Adrenal gland (tissue), 19 donors: ENCODE measurements at places on chromosomes 4 and X.

DNA sequence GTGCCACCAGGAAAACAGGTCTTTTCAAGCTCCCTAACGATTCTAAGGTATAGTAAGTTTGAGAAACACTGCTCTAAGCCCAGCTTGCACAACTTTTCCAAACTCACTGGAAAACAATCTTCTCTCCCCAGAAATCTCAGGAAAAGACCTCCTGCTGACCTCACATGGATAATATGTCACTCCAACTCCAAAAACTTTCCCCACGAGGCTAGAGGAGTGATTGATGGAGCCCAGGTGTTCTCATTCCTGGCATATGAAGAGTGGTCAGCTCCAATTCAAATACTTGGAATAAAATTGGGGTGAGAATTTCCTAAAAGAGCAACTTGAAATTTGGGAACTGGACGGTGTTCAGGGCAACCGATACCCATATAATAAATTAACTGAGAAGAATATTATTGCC is 299.9 kb downstream of the PPP4R3C start:
- H3K4me3 ChIP-seq: no peak overlapping the region
- no peaks in the 10 kb centered on the region for H3K27me3 ChIP-seq
- no peak overlapping the region for H3K27ac ChIP-seq
- no peak for DNase-seq

GRCh38 chr4:64174247-64174882 is 234.9 kb downstream of the TECRL start:
- H3K27ac ChIP-seq: no peak overlapping the region
- no peaks in the 10 kb centered on the region for H3K27me3 ChIP-seq
- no peak for DNase-seq
- no peaks in the 10 kb centered on the region for H3K36me3 ChIP-seq

DNA sequence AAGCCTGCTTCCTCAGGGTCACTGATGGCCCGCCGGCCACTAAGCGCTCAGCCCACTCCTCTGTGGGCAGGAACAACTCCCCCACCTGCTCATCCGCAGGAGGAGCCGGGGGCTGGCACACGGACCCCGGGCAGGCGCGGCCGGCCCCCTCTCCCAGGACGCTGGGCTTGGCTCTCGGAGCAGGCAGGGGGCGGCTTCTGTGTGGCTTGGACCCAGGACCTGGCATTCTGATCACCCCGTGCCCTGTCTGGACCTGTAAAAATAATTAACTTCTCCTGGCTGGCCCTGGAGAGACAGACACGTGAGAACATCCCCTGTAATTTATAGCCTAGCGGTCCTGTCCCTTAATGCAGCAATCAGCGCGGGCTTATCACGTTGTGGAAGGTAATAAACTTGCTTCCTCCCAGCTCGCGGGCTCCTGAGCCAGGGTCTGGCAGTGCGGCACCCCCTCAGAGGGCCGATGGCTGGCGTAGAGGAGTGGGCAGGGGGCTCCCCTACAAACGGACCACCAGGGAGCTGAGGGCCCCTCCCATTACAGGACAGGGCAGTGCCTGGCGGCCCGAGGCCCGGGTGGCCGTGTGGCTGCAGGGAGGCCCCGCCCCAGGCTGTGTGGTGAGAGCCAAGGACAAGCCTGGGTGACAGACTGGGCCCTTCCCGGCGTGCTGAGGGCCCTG is 84.5 kb upstream of the NKX1-1 start:
- no peak overlapping the region for H3K27ac ChIP-seq
- peaks cover 43% of the 10 kb centered on the region for H3K27me3 ChIP-seq
- no peaks in the 10 kb centered on the region for H3K36me3 ChIP-seq
- H3K4me3 ChIP-seq: no peak overlapping the region

DNA sequence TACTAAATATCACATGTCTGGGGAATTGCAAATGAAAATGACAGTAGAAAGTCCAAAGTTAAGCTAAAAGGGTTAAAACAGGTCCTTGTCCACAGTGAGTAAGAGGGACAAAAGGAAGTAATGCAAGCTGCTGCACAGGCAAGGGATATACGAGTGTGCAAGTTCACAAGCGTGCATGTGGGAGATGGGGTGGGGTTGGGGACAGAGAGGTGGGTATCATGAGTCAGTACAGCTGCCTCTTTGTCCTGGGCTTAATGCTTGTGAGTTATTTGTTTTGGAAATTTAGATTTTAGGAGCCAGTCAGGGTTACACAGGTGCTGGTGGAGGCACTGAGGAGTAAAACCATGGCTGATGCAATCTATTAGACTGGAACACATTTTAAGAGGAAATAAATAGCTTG is 3.3 kb upstream of the GPRASP2 start:
- no peak overlapping the region for H3K4me3 ChIP-seq
- peaks cover 4% of the 10 kb centered on the region for H3K4me1 ChIP-seq
- peaks cover 4% of the 10 kb centered on the region for H3K27me3 ChIP-seq
- no peak for DNase-seq
- no peaks in the 10 kb centered on the region for H3K36me3 ChIP-seq

DNA sequence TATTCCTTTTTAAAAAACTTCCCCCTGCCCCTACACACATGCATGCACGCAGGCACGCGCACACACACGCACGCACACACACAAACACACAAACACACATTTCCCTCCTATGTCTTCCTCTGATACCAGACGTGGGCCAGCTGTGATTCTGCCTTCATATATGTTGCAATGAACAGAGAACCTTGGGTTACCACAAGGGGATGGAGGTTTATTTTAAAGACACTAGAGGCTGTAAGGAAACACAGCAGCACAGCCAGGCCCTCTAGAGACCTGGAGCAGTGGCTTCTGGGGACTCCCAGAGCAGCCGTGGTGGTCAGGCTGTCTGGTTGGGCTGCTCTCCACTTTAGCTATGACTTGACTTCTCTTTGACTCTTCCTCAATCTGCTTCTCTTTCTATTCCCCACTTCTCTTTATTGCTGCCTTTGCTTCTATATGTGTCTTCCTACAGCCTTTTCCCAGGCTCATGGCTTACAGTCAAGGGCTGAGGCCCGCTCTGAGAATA is 3.2 kb upstream of the TLR10 start:
- H3K36me3 ChIP-seq: no peaks in the 10 kb centered on the region
- H3K4me1 ChIP-seq: peaks cover 6% of the 10 kb centered on the region
- DNase-seq: peak; percentile 37
- peak overlapping the region; percentile 70 for H3K27ac ChIP-seq
- H3K4me3 ChIP-seq: no peak overlapping the region

DNA sequence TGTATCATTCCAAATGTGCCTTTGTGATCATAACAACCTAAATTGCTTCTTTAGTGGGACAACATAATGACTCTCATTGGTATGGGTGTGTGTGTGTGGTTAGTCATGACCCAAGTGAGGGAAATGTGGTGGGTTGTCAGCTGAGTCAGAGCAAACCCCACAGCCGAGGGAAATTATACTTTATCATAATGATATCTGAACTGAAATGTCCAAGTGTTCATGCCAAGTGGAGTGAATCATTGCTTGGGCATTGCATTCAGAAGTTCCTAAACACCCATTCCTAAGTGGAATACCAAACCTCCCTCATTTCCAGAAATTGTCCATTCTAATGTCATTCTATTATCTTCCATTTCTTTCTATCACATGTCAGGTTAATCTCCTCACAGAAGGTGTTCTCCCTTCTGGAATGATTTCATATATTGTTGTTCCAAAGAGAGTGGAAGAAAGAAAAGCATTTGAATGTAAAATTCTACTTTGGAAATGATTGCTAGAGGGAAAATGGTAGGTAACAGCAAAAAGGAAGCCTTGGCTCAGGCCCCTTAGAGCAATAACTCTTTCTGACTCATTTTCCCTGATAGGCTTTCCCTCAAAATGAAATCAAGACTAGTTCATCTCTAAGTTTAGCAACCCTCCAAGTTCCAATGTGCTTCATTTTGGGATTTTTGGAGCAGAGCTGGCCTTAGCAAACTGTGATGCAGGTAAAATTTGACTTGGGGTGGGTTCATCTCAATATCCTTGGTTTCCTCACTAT is 230.7 kb upstream of the KCNIP4 start:
- H3K36me3 ChIP-seq: no peaks in the 10 kb centered on the region
- no peak for DNase-seq
- H3K27me3 ChIP-seq: no peaks in the 10 kb centered on the region
- no peaks in the 10 kb centered on the region for H3K4me1 ChIP-seq
- H3K4me3 ChIP-seq: no peak overlapping the region

DNA sequence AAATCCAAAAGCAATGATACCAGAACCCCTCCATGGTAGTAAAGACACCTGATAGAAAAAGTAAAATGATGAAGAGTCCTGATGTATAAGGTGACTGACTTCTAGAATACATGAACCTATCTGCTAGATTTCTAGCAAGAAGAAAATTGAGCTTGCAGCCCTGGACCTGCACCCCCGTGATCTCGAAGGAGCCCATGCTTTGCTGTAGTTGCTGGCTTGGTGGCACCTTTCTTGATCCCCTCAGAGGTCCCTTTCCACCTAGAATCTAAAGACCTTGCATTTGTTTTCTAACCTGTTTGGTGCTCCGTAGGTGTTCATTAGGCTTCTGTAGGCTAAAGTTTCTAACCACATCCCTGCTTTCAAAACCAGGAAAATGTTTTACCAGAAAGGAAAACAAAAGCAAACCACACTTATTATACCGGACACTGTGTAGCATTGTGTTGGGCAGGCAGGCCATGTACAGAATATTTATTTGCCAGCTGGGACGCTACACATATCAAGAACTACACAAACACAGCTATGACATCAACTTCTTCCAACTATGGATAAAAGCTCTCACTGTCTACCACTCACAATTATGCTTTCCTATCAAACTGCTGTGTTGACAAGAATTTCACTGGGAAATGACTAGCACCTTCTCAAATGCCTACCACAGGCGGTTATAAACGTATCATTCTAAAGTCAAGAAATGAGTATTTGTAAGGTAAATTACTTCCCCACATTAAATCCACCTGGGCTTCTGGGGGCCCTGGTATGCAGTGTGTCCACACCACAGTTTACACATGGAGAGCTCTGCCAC is 316.2 kb downstream of the UNC5C start:
- no peak overlapping the region for H3K27ac ChIP-seq
- H3K27me3 ChIP-seq: no peaks in the 10 kb centered on the region
- no peaks in the 10 kb centered on the region for H3K4me1 ChIP-seq
- no peak for DNase-seq
- no peaks in the 10 kb centered on the region for H3K36me3 ChIP-seq

DNA sequence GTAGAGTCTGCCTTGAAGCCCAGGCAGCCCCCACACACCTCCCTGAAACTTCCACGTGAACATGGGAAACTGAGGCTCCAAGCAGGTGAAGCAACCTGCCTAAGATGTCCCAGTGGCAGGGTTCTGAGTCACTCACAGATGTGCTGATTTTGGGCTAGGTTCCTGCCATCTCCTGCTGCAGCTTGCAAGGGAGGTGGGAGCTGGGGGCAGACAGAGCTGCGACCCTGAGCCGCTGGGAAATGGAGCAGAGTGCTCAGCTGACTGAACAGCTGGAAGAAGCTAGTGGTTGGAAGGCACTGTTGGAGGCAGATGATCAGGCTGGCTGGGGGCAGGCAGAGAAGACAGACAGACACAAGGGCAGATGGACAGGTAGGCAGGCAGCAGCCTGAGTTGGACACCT is 3.6 kb upstream of the FATE1 start:
- no peaks in the 10 kb centered on the region for H3K36me3 ChIP-seq
- no peaks in the 10 kb centered on the region for H3K4me1 ChIP-seq
- H3K27me3 ChIP-seq: peaks cover 2% of the 10 kb centered on the region
- DNase-seq: no peak
- H3K27ac ChIP-seq: no peak overlapping the region
- no peak overlapping the region for H3K4me3 ChIP-seq

DNA sequence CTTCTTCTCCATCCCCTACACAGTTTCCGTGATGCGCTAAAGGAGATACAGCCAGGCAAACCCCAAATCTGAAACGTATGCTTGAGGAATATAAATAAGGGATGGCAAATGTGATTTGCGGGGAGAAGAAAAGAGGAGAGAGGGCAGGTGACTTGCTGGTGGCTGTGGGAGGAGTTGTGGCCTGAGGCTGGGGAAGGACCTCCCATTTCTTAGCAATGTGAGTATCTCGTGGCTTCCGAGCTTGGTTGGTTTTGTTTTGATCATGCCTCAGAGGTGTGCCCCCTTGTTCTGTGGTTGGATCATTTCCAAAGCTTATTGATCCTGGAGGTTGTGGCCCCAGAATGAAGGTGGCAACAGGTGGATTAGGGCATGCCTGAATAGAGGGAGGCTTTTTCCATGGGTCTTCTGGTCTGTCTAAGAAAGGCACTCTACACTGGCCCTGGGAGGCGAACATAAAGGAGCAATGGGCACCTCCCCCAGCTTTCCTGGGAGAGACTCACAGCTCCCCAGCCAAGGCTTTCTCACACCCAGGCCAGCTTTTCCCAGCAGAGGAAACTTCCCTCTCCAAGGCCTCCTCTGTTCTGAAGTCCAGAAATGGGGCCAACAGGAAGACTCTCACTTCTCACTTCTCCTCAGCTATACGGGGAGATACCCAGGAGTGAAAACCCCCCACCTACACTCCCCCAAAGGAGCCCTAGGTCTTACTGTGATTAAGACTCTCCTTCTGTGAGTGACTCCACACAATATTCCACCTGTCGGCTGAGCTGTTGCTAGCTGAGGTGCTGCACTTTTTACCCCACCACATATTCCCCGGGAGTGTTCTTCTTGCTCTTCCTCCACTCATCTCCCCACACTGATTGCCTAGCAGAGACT is 40.0 kb downstream of the C4orf51 start:
- no peaks in the 10 kb centered on the region for H3K4me1 ChIP-seq
- no peaks in the 10 kb centered on the region for H3K36me3 ChIP-seq
- DNase-seq: no peak

DNA sequence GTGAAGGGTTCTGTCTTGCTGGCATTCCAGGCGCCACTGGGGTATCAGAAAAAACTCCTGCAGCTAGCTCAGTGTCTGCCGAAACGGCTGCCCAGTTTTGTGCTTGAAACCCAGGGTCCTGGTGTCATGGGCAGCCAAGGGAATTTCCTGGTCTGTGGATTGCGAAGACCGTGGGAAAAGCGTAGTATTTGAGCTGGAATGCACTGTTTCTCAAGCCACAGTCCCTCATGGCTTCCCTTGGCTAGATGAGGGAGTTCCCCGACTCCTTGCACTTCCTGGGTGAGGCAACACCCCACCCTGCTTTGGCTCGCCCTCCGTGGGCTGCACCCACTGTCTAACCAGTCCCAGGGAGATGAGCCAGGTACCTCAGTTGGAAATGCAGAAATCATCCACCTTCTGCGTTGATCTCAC is 40.1 kb downstream of the NOP14 start:
- H3K27me3 ChIP-seq: no peaks in the 10 kb centered on the region
- H3K4me1 ChIP-seq: no peaks in the 10 kb centered on the region
- no peak overlapping the region for H3K4me3 ChIP-seq
- no peak for DNase-seq
- no peak overlapping the region for H3K27ac ChIP-seq
- no peaks in the 10 kb centered on the region for H3K36me3 ChIP-seq

- no peak for DNase-seq
- no peaks in the 10 kb centered on the region for H3K27me3 ChIP-seq
- no peak overlapping the region for H3K4me3 ChIP-seq
- H3K4me1 ChIP-seq: no peaks in the 10 kb centered on the region
These were observed 148.6 kb downstream of the EPHA5 start for GRCh38 chr4:65521666-65522065.

GRCh38 chrX:104435249-104435648 is 130.8 kb upstream of the IL1RAPL2 start:
- H3K27ac ChIP-seq: no peak overlapping the region
- H3K27me3 ChIP-seq: peaks cover 9% of the 10 kb centered on the region
- DNase-seq: no peak
- H3K4me1 ChIP-seq: no peaks in the 10 kb centered on the region

- no peak for DNase-seq
- peak overlapping the region; percentile 51 for H3K4me3 ChIP-seq
- peaks cover 4% of the 10 kb centered on the region for H3K36me3 ChIP-seq
- H3K4me1 ChIP-seq: peaks cover 4% of the 10 kb centered on the region
These were observed 102.5 kb downstream of the PTTG2 start for GRCh38 chr4:38062776-38063097.

- no peak overlapping the region for H3K27ac ChIP-seq
- no peak overlapping the region for H3K4me3 ChIP-seq
- DNase-seq: no peak
- no peaks in the 10 kb centered on the region for H3K4me1 ChIP-seq
- H3K27me3 ChIP-seq: no peaks in the 10 kb centered on the region
- H3K36me3 ChIP-seq: no peaks in the 10 kb centered on the region
These were observed 9.6 kb upstream of the ABLIM2 start for GRCh38 chr4:8168232-8168631.
